NCI-H526 treated with DMSO at 0.1 percent for 48 hours (cell line): ENCODE measurements at places on chromosomes 4 and X.

DNA sequence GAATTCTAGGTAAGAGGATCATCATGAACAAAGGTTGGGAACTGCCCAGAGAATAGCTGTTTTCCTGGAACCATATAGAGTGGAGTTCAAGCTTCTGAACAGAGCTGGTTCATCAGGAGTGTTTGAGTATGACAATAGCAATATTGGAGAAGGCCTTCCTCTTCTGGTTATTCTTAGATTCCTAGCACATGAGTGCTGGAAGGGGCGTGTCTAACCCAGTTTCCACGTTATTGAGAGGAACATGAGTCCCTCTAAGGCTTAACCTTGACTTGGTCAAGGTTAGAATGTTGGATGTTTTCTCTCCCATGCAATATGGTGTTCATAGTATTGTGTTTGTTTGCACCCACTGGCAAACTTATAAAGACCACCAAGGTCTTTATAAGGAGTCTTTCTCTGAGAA lies 101.3 kb downstream of the TSPAN7 start:
- DNase-seq = no peak

GRCh38 chr4:154625971-154626370 lies 13.5 kb upstream of the FGG start:
- DNase-seq = no peak

DNA sequence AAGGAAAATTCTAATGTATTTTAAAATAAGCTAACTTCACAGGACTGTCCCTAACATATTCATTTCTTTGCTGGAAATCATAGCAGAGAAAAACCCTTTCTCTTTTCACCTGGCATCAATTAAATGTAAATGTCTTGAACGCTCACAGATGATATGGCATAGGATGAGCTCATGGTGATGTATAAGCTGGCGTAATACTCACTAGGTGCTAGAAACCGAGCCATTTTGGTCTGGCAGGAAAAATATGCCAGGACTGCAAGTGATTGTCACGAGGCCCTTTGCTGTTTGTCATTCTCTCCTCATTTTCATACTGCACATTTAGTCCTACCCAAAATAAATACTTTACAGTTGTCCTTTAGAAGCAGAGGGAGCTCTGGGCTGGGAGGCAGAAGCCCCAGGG lies 222.7 kb upstream of the LNX1 start:
- no peak for DNase-seq

DNA sequence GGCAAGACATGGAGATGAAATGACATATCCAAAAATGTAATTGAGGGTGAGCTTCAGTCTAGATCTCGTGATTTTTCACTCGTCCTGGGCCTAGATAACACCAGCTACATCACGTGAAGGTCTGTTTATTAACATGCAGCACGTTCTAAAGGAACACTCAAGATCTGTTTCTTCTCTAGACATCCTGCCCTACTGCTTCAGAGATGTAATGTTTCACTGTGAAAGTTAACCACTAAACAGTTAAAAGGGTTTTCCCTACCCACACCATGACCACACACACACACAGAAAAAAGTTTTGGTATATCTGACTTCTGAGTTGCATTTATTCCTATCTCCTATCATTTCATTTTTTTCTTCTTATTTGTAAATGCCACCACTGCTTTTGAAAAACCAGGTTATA lies 52.3 kb upstream of the SMIM31 start:
- DNase-seq = no peak

GRCh38 chr4:24800325-24800895 lies 5.0 kb downstream of the SOD3 start:
- no peak for DNase-seq
